Foreskin keratinocyte (primary cell): ENCODE measurements at places on chromosomes 12 and 14.

GRCh38 chr12:24201258-24201970, 251.9 kb upstream of the SOX5 start:
- DNase-seq: no peak

- DNase-seq: peak; percentile 9
Measured at GRCh38 chr14:23434488-23435222, 805 bp downstream of the MYH7 start.

DNA sequence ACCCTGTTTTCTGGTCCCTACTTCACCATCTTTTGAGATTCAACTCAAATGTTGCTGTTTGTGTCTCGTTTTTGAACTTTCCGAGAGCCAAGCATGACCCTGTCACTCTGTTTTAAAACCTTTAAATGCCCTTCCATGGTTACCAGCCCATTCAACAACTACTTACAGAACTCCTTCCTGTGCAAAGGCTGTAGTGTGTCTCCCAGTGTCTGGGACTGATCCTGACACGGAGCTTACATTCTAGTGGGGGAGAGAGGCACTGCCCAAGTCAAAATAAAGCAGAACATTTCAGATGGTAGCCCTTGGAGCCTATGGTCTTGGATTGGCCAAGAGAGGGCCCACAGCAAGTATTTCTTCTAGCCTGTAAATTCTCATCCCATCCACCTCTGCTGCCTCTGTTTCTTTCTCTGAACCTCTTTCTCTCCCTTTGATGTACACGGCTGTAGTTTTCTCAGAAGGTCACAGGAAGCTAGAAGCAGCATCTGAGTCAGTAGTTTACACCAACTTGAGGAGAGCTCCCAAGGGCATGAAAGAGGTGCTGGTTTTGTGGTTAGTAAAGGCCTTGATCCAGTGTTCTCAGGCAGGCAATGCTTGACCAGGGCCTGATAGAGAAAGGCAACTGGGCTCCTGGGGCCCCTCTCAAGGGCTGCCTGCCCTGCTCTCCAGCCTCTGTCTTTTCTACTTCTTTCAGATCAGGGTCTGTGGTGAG, 42.3 kb upstream of the SLC24A4 start:
- no peak for DNase-seq

DNA sequence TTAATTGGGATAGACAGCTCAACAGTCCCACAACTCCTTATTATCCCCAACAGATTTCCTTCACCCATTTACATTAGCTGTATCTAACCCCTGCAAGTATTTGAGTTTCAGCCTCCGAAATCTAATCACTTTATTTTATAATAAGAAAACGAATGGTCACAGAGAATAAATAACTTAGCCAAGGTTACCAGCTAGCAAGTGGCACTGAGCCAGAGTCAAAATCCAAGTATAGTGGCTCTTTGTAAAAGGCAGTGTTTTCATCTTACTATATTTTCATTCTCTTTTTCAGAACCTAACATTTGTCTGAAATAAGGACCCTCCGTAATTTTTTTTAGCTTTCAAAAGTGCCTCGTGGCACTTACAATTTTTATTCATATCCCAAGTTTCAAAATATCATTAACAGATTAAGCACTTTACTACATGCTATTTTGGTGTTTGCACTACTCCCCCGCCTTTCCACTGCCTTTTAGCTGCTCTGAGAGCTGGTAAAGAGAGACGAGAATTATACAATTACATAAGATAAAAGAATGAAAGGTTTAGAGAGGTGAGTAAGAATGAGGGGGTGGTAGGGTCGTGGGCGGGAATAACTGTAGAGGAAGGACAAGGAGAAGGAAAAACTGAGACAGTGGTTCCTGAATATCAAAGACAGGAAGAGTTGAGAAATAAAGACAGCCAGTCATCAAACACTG, 3.7 kb upstream of the USP15 start:
- no peak for DNase-seq

GRCh38 chr12:54185919-54186318, 2.9 kb downstream of the SMUG1 start:
- DNase-seq: no peak

- DNase-seq: no peak
Measured at GRCh38 chr14:78358591-78358990, 188.4 kb downstream of the NRXN3 start.

DNA sequence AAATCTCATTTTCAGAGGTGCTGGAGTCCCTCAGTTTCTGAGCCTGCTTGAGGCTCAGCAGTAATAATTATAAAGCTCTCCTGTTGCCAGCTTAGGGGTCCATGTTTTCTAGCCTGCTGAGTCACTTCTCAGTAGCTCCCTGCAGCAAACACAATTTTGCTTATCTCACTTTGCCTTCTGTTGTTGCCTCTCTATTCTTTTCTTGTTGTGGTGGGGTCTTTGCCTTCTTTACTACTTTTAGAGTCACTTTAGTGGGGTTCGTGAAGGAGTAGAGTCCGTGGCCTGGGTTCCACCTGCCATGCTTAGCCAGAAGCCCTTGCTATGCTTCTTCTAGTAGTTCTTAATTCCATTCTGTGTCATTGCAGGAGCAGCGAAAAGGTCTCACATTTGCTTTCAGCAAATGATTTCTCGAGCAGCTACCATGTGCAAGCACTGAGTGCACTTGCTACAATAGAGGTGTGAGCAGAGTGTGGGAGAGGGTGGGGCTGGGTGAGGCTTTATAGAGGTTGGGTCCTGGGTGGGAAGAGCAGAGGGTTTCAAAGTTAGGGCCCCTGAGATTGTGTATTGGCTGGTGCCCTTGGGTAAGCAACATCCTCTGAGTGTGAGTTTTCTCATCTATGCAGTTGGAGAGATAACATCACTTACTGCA, 114.3 kb downstream of the ADCK1 start:
- no peak for DNase-seq

GRCh38 chr14:93543766-93544165, 113.0 kb downstream of the UNC79 start:
- no peak for DNase-seq
